ENCODE measurements at places on chromosomes 2 and 18.
A peak's percentile ranks its signal among the peaks of the same experiment; 100 is the strongest.

GRCh38 chr18:58347135-58347534 lies 281.8 kb downstream of the ALPK2 start:
- DNase-seq, result no peak

DNA sequence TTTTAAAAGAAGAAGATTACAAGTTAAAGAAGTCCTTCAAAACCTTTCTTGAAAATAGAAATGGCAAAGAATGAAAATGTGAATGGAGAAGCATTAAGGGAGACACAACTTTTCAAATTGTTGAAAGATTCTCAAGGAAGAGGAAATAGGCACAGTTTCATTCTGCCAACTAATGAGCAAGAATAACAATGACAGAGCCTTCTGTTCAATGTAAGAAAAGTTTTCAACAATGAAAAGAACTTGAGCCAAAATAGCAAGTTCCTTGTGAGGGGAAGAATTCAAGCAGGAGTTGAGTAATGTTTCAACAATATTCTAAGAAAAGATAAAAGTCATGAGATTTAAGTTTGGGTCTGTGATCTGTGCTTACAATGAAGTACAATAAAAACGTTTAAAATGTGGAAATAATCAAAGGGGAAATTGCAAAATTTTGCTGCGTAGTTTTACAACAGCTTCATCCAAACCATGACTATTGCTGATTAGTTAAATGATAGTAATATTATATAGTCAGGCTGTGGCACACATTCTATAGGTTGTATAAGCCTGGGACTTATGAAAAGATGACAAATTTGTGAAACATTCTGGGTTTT lies 122.6 kb downstream of the METTL4 start:
- peak; percentile 62 for DNase-seq

GRCh38 chr2:174760845-174761473 lies 3.3 kb downstream of the CHRNA1 start:
- no peak for DNase-seq

GRCh38 chr2:65527451-65528240 lies 95.2 kb upstream of the SPRED2 start:
- no peak for DNase-seq

DNA sequence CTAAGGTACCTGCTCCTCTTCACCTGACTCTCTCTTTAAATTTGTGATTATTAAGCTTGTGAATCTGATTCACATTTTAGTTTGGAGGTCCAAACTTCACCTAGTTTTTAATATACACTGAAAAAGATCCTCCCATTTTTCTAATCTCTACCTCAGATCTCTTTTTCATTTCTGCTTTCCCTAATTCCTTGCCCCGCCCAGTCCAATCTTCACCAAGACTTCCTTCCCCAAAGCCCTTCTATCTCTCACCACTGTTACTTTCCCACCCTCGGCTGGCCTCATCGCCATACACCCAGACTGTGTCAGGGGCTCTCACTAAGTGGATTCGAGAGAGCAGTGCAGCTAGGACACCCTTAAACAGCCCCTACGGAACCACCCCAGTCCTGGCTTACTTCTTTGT lies 40.0 kb downstream of the LBH start:
- DNase-seq, result no peak

DNA sequence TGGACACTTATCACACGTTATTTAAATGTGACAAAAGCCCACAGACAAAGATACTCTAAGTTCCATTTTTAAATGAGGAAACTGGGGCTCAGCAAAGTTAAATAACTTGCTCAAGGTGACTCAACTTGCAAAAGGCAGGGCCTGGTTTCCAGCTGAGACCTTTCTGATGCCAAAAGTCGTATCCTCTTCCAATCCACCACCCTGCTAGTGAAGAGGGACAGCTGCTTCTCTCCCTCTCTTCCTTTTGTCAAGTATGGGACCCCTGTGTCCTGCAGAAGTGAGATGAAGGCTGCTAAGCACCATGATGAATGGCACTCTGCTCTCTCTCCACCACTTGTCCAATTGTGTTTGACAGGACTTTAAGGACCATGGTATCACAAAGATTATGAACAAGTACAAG lies 140.9 kb downstream of the DYM start:
- no peak for DNase-seq

DNA sequence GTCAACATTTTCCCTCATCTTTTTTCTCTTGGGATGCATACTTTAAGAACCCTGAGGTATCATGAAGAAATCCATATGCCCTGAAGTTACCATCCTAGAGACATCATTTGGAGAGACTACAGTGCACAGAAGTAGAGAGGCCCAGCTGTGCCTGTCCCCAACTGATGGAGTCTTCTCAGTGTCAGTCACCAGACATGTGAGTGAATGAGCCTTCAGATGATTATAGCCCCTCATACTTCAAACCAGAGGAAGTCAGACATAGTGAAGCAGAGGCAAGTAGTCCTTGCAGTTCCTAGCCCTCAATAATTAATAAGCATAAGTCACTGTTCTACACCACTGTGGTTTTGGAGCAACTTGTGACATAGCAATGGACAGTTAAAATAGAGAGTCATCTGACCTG lies 194.4 kb upstream of the ITGA4 start:
- no peak for DNase-seq

GRCh38 chr2:108029496-108029895 lies 43.2 kb downstream of the SLC5A7 start:
- DNase-seq, result no peak

DNA sequence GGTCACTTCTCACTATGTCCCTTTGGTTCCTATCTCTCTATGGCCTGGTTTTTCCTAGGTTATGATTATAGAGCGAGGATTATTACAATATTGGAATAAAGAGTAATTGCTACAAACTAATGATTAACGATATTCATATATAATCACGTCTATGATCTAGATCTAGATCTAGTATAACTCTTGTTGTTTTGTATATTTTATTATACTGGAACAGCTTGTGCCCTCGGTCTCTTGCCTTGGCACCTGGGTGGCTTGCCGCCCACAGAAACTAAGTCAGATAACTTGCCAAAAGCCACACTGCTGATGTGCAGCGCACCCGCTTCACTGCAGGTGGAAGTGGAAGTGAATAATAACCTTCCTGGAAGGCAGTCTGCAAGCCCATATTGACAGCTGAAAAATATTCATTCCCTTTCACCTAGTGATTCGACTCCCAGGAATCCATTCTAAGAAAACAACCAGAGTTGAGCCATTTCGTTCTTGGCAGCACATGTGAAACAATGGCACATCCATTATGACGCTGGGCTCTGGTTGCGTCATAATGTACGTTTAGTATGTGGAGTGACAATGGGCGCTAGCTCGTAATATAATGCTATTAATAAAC lies 725 bp upstream of the ANKRD53 start:
- DNase-seq, result no peak

DNA sequence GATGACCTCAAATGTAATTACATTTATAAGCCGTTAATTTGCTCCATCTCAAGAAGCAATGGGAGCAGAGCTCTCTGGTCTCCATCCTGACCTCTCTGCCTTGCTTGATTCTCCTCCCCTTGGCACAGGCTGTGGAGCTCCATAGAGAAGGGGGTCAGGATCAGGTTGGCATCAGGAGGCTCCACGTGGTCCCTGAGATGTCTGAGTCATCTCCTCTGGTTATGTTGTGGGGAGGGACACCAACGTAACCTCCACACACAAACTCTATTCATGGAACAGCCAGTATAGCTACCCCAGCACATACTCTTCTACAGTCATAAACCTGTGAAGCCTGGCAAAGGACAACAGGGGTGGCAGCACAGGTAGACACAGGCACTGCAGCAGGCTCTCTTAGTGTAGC lies 29.0 kb downstream of the TRABD2A start:
- DNase-seq, result no peak

- peak; percentile 33 for DNase-seq
Observed at GRCh38 chr18:35582899-35583558, 1.5 kb downstream of the GALNT1 start.

GRCh38 chr2:111654829-111655228 lies 229.2 kb downstream of the ANAPC1 start:
- no peak for DNase-seq

Data from Kasumi-1 (cell line).